ENCODE measurements at places on chromosomes 5 and 9.

GRCh38 chr5:117209479-117209878 lies 634.9 kb upstream of the SEMA6A start:
- DNase-seq, result no peak

GRCh38 chr5:123036391-123037103 lies at the start of gene PPIC:
TSS of gene PPIC (minus strand) at chr5:123036725. CDS start at chr5:123036625, 100 bp downstream.
- peak; percentile 70 for DNase-seq

GRCh38 chr5:98517560-98518366 lies 255.7 kb upstream of the RGMB start:
- DNase-seq, result no peak

- DNase-seq, result no peak
These were observed 154.1 kb downstream of the NTRK2 start for GRCh38 chr9:84823421-84824271.

DNA sequence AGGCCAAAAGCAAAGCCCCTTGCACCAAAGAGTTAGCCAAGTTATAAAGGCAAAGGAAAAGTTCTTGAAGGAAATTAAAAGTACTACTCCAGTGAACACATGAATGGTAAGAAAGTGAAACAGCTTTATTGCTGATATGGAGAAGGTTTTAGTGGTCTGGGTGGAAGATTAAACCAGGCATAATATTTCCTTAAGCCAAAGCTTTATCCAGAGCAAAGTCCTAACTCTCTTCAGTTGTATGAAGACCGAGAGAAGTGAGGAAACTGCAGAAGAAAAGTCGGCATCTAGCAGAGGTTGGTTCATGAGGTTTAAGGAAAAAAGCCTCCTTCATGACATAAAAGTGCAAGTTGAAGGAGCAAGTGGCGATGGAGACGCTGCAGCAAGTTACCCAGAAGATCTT lies 3.1 kb upstream of the NUDT12 start:
- no peak for DNase-seq

- DNase-seq, result no peak
These were observed 144.1 kb downstream of the CETN3 start for GRCh38 chr5:90265545-90265857.

DNA sequence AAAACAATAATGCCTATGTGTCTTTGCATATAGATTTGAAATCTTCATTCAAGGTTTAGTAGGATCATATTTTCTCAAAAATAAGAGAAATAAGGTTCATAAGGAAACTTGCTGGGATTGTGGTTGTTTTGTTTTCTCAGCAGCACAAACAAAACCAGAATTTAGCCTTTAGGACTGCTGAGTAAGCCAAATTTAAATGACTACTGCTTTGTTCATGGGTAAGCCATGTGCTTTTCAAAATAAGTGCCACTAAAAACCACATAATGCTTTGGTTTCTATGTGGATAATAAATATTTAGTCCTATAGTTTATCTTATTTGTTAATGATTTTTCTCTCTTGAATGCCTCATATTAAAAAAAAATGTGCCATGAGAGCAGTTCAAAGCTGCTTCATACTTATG lies 38.8 kb downstream of the PTCD2 start:
- no peak for DNase-seq

DNA sequence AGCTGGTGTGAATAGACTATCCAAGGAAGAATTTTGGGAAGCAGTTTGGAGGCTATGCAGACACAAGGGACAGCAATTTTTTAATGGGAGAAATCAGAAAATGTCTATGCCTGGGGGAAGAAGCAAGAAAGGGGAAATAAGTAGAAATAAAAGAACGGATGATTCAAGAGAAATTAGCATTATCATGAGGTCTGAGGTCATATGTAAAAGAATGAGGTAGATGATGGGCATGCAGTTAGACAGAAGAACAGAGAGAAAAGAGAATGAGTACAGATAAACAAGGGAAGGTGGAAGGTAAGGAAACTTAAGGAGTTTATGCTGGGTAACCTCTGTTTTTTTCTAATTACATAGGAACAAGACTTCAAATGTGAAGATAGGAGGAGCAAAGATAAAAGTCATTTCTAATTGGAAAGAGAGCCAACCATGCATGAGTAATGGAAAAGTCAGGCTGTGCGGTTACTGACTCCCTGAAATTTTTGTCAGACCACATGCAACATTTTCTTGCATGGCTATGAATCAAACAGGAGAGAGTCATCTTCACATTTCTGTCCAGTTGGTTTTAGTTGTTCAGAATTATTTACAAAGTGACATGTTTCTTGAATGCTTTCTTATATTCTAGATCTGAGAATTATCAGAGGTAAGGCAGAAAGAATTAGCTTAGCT lies 101.0 kb upstream of the PIK3R1 start:
- peak; percentile 50 for DNase-seq

DNA sequence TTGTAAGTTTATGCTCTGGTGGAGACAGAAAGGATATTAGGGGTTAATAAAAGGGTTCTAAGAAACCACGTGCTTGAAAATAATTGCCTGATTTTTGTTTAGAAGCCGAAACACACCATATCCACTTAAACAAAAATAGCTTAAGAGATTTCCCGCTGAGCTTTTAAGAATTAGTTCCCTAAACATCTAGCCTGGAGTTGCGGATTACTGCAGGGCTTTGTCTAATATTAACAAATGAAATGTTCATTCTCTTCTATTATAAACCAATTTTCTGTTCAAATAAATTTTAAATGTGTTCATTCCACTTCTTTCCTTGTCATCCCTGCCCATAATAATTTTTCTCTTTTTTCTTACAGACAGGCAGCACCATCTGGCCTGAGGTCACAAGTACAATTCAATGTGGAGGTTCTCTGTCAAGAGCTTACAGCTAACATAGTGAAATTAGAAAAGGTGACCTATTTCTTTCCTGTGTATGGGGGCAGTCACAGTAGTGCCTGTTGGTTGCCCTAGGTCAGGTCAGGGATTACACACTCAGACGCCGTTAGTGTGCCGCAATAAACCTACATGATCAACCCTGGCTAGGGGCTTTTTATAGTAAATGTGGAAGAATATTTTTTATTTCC lies 65.3 kb downstream of the GRAMD2B start:
- DNase-seq, result no peak

DNA sequence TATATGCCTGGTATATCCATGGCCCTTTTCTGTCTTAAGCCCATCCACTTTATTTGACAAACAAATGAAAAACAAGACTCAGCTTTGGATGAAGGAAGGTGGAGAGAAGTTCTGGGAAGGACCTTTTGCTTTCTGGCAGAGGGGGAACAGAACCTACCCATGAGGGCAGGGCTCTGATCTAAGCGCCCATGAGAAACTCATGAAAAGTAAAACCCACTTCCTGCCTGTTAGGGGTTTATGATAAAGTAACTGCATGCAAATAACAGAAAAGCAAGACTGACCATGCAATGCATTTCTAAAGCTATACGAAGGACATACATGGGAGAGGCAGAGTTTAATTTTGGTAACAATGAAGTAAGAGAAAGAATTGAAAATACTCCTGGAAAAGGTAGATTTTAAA lies 181.9 kb upstream of the ADRA1B start:
- no peak for DNase-seq

DNA sequence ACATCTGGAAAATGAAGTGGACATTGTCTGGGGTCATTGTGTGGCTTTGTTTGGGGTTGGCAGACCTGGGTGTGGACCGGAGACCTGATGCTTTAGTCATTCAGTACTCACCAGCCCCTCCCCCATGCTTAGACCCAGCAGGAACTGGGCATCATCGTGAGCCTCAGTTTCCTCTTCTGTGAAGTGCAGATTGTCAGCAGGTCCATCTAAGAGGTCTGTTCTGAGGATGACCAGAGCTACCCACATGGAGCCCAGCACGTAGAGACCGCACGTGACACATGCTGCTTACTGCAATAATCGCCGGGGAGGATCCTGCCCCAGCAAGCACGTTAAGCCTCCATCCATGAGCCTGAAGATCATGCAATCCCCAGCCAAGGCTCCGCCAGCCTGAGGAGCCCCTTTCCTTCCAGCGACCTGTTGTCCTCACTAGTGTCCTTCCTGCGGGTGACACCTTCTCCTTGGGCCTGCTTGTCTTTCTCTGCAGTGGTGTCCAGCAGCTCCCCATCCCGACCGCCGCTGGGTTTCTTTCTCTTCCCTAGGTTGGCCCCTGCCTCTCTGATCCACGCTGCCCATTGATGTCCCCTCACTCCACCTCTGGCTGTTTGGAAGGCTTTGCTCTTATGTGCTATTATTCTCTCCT lies 26.7 kb upstream of the IRX4 start:
- no peak for DNase-seq

DNA sequence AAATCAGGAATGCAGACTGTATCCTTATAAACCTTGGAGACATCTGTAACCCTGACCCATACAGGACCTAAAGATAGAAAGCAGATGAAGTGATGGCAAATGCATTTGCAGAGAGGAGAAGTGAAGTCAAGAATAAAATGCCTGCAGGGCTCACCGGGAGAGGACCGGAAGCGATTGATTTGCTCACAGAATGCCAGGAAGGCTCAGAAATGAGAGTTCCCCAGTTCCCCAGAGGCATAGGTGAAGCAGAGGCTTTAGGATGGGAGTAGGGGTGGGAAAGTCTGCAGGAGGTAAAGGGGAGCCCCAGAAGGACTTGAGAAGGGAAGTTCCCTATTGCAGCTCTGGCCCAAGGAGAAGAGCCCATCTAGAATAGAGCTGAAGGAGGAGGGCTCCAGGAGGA lies 63.9 kb upstream of the TNFAIP8 start:
- no peak for DNase-seq

GRCh38 chr5:84069608-84070179 lies 315.0 kb downstream of the EDIL3 start:
- DNase-seq, result no peak

DNA sequence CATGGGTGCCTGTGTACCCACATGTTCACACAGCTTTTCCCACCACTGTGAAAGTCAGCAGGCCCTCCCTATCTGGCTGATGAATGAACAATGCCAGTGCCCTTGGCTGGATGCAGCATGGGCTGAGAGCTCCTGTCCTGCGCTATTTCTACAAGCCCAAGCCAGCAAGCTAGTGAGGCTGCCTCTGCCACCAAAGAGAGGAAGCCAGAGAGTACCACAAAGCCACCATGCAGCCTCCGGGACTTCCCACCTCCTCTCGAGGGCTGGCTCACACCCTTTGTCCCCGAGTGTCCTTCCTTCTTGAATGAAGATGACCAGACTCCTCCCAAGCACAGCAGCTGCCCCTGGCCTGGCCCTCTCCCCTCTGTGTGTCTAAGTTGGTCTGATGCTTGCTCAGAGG lies 76.5 kb downstream of the SH3PXD2B start:
- no peak for DNase-seq

DNA sequence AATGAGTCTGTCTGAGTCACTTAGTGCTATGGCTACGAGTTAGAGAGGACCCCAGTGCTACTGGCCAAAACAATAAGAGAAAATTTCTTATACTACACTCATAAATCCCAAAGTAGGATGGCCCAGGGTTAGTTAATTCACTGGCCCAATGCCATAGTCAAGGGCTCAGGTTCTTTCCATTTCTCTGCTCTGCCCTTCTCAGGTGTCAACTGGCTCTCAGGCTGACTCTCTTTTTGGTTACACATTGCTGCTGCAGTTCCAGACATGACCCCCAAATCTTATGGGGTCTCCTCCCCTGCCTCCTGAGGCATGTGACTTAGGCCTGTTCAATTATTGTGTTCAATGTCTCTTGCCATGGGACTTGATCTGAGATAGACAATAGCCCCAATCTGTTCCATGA lies 70.4 kb downstream of the ARHGEF37 start:
- no peak for DNase-seq

DNA sequence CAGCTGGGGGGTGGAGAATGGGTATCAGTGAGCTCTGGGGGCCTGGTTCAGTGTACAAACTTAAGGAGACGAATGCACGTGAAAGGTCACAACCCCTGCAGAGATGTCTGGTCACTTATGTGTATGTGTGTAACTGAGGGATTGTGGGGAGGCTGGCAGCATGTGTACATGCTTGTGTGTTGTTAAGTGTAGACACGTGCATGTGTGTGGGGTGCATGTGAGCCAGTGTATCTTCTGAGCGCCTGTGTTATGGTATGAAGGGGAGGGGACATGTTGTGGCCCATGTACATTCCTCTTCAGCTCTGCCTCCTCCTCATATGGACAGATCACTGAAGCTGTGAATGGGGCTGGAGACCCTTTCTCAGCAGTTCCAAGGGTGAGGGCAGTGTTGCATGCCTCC lies 2.0 kb downstream of the TMEM8B start:
- no peak for DNase-seq

DNA sequence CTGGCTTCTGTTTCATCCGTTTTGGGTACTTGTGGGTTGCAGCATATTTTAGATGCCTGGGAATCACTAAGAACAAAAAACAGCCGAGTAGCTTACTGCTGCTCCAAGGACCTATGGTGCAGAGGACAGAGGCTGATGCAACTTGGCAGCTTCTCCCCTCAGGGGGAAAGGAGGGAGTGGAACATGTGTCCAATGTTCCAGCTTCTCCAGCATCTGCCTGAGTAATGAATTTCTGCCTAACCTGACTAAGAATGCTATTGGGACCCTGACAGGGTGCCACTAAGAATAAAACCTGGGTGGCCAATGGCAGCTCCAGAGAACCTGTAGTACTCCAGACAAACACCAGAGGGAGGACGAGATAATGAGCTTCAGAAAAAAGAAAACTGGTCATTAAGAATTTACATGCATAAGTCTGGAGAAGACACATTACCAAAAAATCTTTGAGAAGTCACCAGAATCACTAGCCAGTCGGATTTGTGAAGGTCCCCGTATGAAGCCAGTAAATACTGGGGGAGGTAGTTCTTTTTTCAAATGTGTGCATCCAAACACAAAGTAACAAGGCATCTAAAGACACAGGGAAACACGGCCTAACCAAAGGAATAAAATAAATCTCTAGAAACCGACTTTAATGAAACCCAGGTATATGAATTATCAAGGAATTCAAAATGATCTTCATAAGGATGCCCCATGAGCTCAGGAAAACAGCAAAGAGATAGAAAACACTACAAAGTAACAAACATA lies 293.5 kb downstream of the HINT1 start:
- peak; percentile 23 for DNase-seq

- DNase-seq, result no peak
These were observed at the start of gene SV2C for GRCh38 chr5:76082772-76083554. TSS of gene SV2C (plus strand) at chr5:76083383. CDS start at chr5:76131751, 48,368 bp downstream.

GRCh38 chr5:138757061-138757776 lies 4.0 kb downstream of the CTNNA1 start:
- DNase-seq, result no peak

DNA sequence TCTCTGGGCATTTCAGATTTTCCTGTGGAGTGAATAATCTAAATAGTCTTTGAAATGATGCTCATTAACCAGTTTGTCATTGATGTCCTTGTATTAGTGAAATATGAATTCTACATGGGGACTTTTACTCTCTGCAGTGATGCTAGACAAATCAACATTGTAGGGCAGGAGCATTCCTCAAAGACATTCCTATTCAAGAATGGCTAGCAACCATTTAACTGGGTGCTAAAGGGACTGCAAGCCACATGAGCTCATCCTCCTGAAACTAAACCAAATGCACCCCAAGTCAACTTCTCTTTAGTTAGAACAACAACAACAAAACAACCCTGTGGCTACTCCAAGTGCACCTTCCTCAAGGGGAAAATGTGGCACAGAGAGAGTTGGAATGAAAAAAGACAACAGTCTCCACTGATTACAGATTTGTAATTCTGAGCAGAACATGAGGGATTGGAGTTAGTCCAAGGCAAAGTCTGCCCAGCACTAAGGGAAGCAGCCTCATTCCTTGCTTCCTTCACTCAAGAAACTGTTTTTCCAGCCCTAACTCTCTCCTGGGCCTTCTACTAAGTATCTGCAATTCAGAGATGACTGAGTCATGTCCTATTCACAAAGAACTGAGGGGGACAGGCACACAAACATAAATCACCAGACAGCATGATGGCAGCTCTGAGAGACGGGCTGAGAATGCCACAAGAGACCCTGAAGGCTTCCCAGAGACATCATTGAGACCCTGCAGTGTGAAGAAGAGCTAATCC lies 82.0 kb upstream of the WWC1 start:
- no peak for DNase-seq

GRCh38 chr9:24051587-24051986 lies 225.5 kb upstream of the ELAVL2 start:
- DNase-seq, result no peak

All from amniotic stem cell (primary cell).